ENCODE measurements at places on chromosomes 7 and 10.

GRCh38 chr7:74575083-74575784 lies 82.3 kb upstream of the GTF2I start:
- no peak for DNase-seq

- DNase-seq: no peak
Observed at GRCh38 chr7:129779602-129780256, 168.2 kb downstream of the NRF1 start.

GRCh38 chr10:119483839-119484238 lies 58.7 kb downstream of the RGS10 start:
- DNase-seq: no peak

GRCh38 chr7:139679731-139680594 lies 97.8 kb downstream of the HIPK2 start:
- DNase-seq: no peak

DNA sequence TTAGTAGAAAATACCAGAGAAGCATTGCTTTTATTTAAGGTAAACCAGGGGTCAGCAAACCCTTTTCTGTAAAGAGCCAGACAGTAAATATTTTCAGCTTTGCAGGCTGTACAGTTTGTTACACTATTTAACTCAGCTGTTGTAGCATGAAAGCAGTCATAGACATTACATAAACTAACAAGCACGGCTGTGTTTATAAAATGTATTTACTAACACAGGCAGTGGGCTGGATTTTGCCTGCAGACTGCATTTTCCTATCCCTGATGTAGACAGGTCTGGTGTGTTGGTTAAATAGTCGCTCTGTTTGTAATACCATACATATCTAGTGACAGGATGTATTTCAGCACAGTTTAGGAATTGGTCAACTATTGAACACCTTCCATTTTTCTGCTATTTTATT lies 129.3 kb downstream of the ST7 start:
- DNase-seq: no peak

DNA sequence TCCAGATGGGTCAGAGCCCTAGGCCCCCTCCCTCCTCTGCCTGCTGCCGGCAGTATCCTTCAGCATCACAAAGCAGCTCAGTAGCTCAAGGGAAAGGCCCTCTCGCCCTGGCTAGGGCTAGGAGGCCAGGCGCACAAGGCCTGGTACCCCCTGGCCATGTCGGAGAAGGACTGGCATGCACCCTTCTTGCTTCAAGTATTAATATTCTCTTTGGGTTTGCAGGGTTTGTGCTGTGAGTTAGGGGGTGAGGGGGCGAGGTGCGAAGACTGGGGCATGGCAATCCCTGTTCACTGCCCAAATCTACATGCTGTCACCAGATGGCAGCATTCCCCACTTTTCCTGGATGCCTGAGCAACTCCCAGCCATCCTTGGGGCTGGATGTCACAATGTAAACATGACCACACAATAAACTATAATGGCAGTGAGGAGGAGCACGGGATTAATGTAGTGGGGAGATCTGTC lies 105.2 kb downstream of the NEURL1 start:
- no peak for DNase-seq

All from CD4-positive, alpha-beta T cell treated with Interleukin-4 for 1 hour (primary cell).